Bronchial smooth muscle cell (primary cell): ENCODE measurements at places on chromosomes 5 and 9. TPM values are rescaled to one million over a fixed set of nuclear protein-coding genes. Genes with fewer than 3 reads are reported as not detected.

The SURF2 gene
- 13.9 and 14.6 TPM in 2 replicates for total RNA-seq

The UGT3A2 gene
- total RNA-seq, result not detected in 2 replicates

The IQGAP2 gene
- total RNA-seq, result 1.1 and 2.1 TPM in 2 replicates

The EGFL7 gene
- total RNA-seq, result 6.1 and 8.7 TPM in 2 replicates

The PCA3 gene
- total RNA-seq, result under 0.01 and 0.26 TPM in 2 replicates

The GFPT2 gene
- 63.4 and 66.5 TPM in 2 replicates for total RNA-seq

The FBN2 gene
- 6.4 and 14.7 TPM in 2 replicates for total RNA-seq

The RLN2 gene
- total RNA-seq, result not detected in 2 replicates

The DAB2IP gene
- total RNA-seq, result 4.4 and 11.1 TPM in 2 replicates

The GFI1B gene
- total RNA-seq, result not detected in 2 replicates

The TAF11L10 gene
- not detected in 2 replicates for total RNA-seq

The ANXA2R gene
- 2.5 and 5.7 TPM in 2 replicates for total RNA-seq

The ZNF366 gene
- total RNA-seq, result not detected in 2 replicates

The FOXD4 gene
- total RNA-seq, result 0.09 and 0.16 TPM in 2 replicates

The TMEM215 gene
- not detected in 2 replicates for total RNA-seq

The C7 gene
- 0.26 and 0.79 TPM in 2 replicates for total RNA-seq

The IL7R gene
- 0.17 and 0.79 TPM in 2 replicates for total RNA-seq

The SV2C gene
- not detected in 2 replicates for total RNA-seq

The TXNDC8 gene
- total RNA-seq, result not detected in 2 replicates

The OMD gene
- 0.95 and 1.1 TPM in 2 replicates for total RNA-seq

The IL13 gene
- total RNA-seq, result 0.16 TPM in 1 of 2 replicates, not detected in the other

The RANBP17 gene
- 7.2 and 12.9 TPM in 2 replicates for total RNA-seq

The PROB1 gene
- total RNA-seq, result 0.26 and 1.3 TPM in 2 replicates

The CCL27 gene
- total RNA-seq, result 0.09 TPM in 1 of 2 replicates, not detected in the other

The DDX4 gene
- total RNA-seq, result not detected in 2 replicates

The WDR36 gene
- 43.5 and 87.4 TPM in 2 replicates for total RNA-seq

The IFNA16 gene
- total RNA-seq, result not detected in 2 replicates

The SLIT3 gene
- total RNA-seq, result 0.95 and 2.8 TPM in 2 replicates

The SPOCK1 gene
- total RNA-seq, result 53.9 and 76.2 TPM in 2 replicates

The TMEM167A gene
- 50.0 and 51.7 TPM in 2 replicates for total RNA-seq

The LECT2 gene
- total RNA-seq, result not detected in 2 replicates

The MARCOL gene
- total RNA-seq, result not detected in 2 replicates

The PCDHB11 gene
- 0.16 and 0.69 TPM in 2 replicates for total RNA-seq

The CCDC152 gene
- 0.09 and 2.2 TPM in 2 replicates for total RNA-seq

The GPR150 gene
- total RNA-seq, result under 0.01 and 0.32 TPM in 2 replicates

The NRARP gene
- total RNA-seq, result 0.09 and 0.16 TPM in 2 replicates

The HACD4 gene
- total RNA-seq, result 4.9 and 7.4 TPM in 2 replicates

The IRX1 gene
- 0.09 TPM in 1 of 2 replicates, not detected in the other for total RNA-seq

The C9orf78 gene
- 45.6 and 58.6 TPM in 2 replicates for total RNA-seq

The CDH6 gene
- 62.3 and 85.1 TPM in 2 replicates for total RNA-seq

The DNM1 gene
- total RNA-seq, result 63.7 and 82.3 TPM in 2 replicates

The MAMDC4 gene
- 0.32 and 1.1 TPM in 2 replicates for total RNA-seq

The RMRP gene
- total RNA-seq, result 67,158 and 134,448 TPM in 2 replicates

The ADAMTSL1 gene
- 37.5 and 190 TPM in 2 replicates for total RNA-seq
